ENCODE measurements at places on chromosomes 3 and 15. TPM values are rescaled to one million over a fixed set of nuclear protein-coding genes. Genes with fewer than 3 reads are reported as not detected.

- DNase-seq, result peak; percentile 4
- no peaks in the 10 kb centered on the region for H3K36me3 ChIP-seq
- H3K27ac ChIP-seq, result no peak overlapping the region
- H3K4me3 ChIP-seq, result no peak overlapping the region
Observed at GRCh38 chr3:126124896-126125295, 41.0 kb upstream of the SLC41A3 start.

Gene TUBGCP4
- total RNA-seq, result 6.9 TPM

Gene FAN1
- 38.3 TPM for total RNA-seq

Gene TNFAIP8L3
- 20.0 TPM for total RNA-seq

- H3K4me1 ChIP-seq, result no peaks in the 10 kb centered on the region
- H3K4me3 ChIP-seq, result peak overlapping the region; percentile 64
- peak overlapping the region; percentile 93 for H3K27ac ChIP-seq
- no peaks in the 10 kb centered on the region for H3K27me3 ChIP-seq
Observed at GRCh38 chr3:107430996-107431245, 53.7 kb downstream of the CCDC54 start.

Gene C3orf33
- total RNA-seq, result 1.0 TPM

Gene TRIM42
- not detected for total RNA-seq

DNA sequence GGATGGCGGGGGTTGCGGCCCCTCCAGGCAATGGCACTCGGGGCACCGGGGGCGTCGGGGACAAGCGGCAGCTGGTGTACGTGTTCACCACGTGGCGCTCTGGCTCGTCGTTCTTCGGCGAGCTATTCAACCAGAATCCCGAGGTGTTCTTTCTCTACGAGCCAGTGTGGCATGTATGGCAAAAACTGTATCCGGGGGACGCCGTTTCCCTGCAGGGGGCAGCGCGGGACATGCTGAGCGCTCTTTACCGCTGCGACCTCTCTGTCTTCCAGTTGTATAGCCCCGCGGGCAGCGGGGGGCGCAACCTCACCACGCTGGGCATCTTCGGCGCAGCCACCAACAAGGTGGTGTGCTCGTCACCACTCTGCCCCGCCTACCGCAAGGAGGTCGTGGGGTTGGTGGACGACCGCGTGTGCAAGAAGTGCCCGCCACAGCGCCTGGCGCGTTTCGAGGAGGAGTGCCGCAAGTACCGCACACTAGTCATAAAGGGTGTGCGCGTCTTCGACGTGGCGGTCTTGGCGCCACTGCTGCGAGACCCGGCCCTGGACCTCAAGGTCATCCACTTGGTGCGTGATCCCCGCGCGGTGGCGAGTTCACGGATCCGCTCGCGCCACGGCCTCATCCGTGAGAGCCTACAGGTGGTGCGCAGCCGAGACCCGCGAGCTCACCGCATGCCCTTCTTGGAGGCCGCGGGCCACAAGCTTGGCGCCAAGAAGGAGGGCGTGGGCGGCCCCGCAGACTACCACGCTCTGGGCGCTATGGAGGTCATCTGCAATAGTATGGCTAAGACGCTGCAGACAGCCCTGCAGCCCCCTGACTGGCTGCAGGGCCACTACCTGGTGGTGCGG lies 1.9 kb downstream of the CHST2 start:
- peak; percentile 16 for DNase-seq
- H3K4me1 ChIP-seq, result no peaks in the 10 kb centered on the region
- no peak overlapping the region for H3K27ac ChIP-seq
- no peaks in the 10 kb centered on the region for H3K36me3 ChIP-seq

All from uterus (tissue), 4 donors.